Breast epithelium (tissue), 4 donors: ENCODE measurements at places on chromosomes 1 and 21.

GRCh38 chr1:23589585-23589986 is 30.3 kb upstream of the ID3 start:
- no peak for DNase-seq

- no peak for DNase-seq
Measured at GRCh38 chr1:40684669-40685068, 6.8 kb upstream of the NFYC start.

GRCh38 chr1:223831755-223832636 is 13.8 kb downstream of the TP53BP2 start:
- DNase-seq, result no peak

DNA sequence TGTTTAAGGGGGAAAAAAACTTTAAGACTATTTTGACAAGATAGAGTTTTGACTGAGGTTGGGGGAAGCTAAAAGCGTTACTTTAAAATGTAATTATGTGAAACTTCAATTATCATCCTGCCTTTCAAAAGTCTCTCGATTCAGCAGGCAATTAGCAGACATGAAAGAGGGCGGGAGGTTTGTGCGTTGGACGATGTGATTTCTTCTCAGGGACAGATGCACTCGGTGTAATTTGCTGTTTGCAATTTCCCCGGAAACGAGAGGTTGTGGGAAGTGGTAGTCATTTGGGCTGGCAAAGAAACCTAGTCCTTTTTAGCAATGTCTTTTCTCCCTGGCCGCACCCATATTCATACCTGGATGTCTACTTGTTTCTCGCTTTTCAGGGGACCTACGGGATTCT is 27.1 kb downstream of the KAZN start:
- DNase-seq, result no peak

DNA sequence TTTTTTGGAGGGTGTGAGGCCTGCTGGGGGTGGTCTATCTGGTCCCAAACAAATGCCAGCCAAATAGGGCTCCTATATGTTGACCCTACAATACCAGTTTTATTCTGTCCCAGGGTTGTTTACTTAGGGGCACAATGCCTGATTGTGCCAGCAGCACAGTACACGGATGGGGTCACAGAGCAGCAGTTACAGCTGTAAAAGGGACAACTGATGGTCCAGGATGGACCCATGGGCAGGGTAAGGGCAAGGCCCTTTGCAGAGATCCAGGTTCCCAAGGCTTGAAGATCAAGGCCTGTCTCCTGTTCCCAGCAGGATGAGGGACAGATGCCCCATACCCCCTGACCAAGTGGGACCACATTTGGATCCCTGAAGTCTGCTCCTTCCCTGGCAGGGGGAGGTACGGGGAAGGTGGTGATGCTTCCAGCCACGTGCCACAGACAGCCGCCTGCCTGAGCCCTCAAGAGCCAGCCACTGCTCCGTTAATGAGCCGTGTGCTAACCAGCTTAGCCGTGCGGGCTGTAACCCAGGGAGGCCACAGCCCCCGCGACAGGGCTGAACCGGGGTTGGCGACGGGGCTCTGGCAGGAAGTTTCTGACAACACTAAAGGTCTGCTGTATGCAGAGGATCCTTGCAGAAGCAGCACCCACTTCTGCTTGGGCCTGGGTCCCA is 18.2 kb downstream of the SLC6A9 start:
- DNase-seq, result no peak

GRCh38 chr1:168848051-168848450 is 119.0 kb upstream of the DPT start:
- DNase-seq, result no peak

DNA sequence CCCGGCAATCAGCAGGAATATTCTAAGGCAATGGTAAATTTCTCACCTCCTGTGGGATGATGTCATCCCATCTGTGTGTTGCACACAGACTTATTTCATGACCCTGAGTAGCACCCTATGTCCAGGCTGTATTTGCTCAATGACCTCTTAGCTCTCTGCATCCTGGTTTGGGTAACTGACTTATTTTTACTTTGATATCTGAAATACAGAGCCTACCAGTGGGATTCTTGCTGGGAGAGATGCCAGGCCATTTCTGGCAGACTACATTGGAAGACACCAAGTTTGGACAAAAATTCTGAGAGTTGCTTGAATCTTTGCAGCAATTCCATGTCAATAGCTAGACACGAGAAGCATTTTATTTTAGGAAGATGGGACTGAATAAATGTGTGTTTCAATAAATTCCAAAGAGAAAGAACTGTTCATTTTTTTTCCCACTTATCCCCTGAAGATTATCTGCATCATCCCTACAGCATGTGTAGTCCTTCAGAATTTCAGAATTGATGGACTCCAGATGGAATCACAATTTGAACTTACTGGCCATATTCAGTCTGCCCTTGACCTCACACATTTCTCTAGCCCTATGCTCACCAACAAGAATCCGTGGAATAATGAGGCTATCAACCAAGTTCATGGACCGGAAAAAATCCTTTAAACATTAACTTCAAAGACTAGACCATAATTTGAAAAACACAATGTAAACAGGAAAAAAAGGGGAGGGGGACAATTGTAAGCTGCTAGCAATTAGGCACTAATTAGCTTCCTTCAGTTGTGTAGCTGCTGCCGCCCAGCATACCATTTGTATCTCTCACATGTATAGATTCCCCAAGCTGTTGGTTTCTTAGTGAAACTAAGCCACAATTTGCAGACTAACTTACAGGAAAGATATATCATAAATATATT is 226.5 kb downstream of the HMCN1 start:
- DNase-seq, result no peak

DNA sequence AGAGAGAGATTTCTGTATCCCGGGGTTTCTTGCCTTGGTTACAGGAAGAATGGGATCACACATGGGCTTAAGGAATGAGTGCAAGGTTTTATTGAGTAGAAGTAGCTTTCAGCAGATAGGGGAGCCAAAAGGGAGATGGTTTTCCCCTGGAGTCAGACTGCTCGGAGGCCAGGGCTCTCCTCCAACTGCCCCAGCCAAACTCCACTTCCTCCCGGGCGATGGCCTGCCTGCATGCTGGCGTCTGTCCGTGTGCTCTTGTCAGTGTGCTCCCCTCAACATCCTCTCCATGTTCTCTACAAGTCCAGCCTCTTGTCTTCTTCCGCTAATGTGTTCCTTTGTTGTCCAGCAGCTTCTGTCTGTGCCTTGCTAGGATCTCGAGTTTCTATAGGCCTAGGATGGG is 421.3 kb upstream of the ADGRL2 start:
- DNase-seq, result no peak

- no peak for DNase-seq
Measured at GRCh38 chr21:29154270-29154669, 23.8 kb downstream of the MAP3K7CL start.

GRCh38 chr1:41773144-41773591 is 145.6 kb downstream of the HIVEP3 start:
- DNase-seq, result peak; percentile 63

DNA sequence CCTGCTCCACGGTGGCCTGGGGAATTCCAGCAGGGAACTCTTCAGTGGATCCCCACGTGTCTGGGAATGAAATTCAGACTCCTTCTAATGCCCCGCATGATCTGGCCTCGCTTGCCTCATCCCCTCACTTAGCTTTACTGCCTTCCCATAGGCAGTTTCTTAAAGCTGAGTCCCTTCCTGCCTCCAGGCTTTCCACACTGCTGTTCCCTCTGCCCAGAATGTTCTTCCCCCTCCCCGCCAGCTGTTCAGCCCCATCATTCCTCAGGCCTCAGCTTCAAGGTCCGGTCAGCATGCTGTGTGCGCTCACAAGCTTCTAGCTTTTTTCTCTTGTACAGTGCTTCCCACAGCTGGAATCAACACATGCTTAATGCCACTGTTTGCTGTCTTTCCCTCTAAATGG is 54.9 kb upstream of the WASF2 start:
- no peak for DNase-seq

GRCh38 chr1:37305841-37306240 is 168.5 kb upstream of the ZC3H12A start:
- no peak for DNase-seq

GRCh38 chr1:184965944-184966860 is 8.1 kb downstream of the NIBAN1 start:
- DNase-seq, result no peak

DNA sequence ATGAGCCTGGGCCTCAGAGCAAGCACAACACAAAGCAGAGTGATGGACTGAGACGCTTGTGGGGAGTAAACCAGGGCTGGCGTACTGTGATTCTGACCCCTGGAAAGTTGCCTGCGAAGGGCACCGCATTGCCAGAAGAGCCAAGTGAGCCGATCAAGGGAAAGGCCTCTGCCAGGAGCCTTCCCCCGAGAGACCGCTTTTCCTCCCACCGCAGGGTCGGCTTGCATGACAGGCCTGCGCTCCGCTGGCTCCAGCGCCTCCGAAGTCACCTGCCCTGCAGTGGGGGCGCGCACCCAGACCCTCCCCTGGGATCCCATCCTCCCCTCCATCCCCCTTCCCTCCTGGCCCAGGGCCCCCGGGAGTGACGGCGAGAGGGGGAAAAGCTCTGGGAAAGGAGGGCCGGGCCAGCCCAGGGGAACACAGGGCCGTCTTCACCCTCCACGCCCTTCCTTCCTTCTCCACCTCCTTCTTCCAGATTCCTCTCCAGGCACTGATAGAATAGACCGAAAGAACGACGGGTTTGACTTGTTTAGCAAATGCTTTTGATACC is 165.0 kb downstream of the TRIM33 start:
- no peak for DNase-seq

- DNase-seq, result no peak
Measured at GRCh38 chr21:15441060-15441493, 288.7 kb upstream of the USP25 start.

GRCh38 chr1:15680131-15680530 is 4.0 kb upstream of the PLEKHM2 start:
- DNase-seq, result no peak

DNA sequence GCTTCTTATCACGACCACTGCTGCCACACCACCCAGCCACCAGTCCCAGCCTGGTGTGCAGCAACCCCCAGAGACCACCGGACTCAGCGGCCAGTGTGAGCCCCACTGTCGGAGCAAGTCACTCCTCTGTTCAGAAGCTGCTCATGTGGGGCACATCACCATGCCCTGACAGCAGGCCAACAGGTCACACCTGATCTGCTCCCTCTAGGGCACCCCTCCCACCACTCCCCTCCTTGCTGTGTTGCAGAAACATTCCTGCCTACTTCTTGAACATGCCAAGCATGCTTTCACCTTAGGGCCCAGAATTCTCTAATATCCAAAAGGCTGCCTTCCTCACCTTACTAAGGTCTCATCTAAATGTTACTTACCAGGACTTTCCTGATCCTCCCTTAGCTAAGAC is 146.5 kb downstream of the SLC45A1 start:
- no peak for DNase-seq

DNA sequence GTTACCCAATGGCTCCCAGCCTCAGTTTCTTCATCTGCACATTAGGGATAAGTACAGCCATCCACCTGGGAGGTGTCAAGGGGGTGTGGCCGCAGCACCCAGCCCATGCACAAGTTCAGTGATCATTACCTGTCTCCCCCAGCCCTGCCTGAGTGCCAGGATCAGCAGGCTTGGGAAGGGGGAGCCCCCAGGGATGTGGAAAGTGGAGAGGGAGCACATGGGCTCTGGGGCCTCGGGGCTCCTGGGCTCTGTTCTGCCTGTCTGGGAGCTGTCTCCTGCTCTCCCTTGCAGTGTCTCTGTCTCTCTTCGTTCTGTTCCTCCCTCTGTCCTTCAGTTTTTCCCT is 10.8 kb upstream of the PADI1 start:
- DNase-seq, result no peak

- DNase-seq, result peak; percentile 78
Measured at GRCh38 chr1:7648761-7649384, 122.2 kb upstream of the VAMP3 start.

GRCh38 chr1:93878501-93878888 is 511 bp downstream of the DNTTIP2 start:
- DNase-seq, result peak; percentile 40

DNA sequence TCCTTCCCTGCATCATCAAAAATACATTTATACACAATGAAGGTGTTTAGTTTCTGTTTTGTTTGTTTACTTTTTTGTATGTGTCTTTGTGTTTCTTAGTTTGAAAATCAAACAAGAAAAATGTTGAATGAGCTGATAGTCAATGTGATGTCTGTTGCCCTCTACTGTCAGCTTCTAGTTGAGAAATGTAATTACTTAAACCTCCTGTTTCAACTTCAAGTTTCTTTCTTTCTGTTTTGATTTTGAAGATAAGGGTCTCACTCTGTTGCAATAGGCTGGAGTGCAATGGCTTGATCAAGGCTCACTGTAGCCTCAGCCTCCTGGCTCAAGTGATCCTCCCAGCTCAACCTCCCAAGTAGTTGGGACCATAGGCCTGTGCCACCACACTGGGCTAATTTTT is 37.5 kb downstream of the SPTA1 start:
- no peak for DNase-seq

DNA sequence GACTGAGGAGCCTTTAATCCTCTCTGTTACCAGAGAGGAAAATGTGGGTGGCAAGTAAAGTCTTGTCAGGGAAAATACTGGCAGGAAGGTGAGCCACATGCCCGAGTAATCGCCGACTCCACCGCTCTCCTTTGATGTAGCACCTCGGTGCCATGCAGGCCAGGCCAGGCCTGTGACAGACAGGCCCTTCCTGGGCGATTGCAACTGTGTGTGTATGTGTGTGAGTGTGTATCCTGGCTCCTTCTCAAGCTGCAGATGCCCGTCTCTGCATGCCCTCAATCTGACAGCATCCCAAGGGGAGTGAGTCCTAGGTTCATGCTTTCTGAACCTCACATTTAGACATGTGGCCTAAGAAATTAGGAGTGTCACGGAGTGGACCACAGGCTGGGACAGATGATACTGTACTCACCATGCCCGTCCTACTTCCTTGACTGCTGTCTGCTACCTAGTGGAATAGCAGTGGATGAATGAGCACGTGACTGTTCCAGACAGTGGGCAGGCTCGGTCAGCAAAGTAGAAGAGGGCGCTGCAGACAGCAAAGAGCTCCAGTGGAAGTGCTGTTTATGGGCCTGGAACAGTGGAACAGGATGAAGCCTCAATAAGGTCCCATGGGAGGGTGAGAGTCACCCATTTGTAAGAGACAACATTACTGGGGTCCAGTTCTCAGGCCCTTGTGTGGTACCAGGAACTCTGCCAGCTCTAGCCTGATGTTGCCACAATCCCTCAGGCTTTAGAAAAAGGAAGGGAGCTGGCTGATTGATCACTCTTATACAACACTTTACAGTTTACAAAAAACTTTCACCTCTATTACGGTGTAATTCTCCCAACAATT is 25.3 kb downstream of the SERTAD4 start:
- DNase-seq, result no peak

DNA sequence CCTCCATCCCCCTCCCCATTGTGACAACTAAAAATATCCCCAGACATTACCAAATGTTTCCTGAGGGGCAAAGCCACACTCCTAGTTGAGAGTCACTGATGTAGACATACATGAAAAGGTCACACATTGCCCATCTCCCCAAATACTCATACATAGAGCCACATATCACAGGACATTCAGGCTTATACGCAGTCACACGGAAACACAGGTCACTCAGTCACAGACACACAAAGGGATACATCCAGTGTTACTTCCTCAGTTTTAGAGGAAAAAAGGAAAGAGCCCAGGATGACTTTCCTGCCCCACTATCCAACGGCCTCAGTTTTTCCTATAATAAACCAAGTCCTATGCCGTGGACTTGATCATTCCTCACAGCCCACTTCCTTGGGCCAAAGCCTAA is 1.9 kb downstream of the SLC39A1 start:
- no peak for DNase-seq

- DNase-seq, result no peak
Measured at GRCh38 chr1:165829888-165830287, 2.5 kb downstream of the UCK2 start.

GRCh38 chr1:182709225-182709764 is 24.9 kb upstream of the RGS8 start:
- DNase-seq, result no peak
